Stimulated activated CD8-positive, alpha-beta memory T cell treated with anti-CD3 and anti-CD28 coated beads, Interleukin-7, amount 100 ng/mL, for 1 hour (primary cell): ENCODE measurements at places on chromosomes 5 and 9.

GRCh38 chr5:139631520-139632165 is 16.5 kb upstream of the CXXC5 start:
- DNase-seq, result no peak

- no peak for DNase-seq
These were observed 23.3 kb downstream of the SPRY4 start for GRCh38 chr5:142301540-142301939.

GRCh38 chr5:89712134-89712700 is 697.3 kb downstream of the CETN3 start:
- no peak for DNase-seq

DNA sequence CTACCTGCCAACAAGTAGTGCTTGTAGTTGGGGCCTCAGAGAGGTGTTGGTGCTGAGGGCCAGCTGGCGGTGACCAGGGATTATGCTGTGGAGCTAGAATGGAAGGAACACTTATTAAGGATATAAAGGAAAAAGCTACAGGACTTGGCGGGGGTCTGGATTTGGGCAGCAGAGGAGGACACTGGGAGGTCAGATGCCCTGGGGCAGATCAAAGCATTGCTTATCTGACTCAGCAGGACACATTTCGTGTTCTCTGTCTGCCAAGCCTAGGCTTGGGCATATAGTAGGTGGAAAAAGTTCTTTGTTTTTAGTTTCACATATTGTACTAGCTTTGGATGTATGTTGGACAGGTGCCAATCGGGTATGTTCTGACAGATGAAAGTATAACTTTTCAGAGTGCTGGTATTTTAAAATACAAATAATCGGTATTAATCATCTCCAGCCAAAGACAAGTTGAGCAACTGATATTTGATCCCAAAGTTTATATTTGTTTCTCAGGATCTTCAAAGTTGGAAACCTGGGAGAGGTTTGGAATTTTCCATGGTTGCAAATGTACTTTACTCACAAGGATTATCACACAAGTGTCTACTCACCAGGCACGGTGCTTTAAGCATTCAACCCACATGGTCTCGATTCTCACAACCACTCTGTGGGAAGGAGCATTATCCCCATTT is 69.4 kb downstream of the IQGAP2 start:
- DNase-seq, result no peak

GRCh38 chr9:137589441-137590122 is 730 bp downstream of the ZMYND19 start:
- DNase-seq, result no peak

DNA sequence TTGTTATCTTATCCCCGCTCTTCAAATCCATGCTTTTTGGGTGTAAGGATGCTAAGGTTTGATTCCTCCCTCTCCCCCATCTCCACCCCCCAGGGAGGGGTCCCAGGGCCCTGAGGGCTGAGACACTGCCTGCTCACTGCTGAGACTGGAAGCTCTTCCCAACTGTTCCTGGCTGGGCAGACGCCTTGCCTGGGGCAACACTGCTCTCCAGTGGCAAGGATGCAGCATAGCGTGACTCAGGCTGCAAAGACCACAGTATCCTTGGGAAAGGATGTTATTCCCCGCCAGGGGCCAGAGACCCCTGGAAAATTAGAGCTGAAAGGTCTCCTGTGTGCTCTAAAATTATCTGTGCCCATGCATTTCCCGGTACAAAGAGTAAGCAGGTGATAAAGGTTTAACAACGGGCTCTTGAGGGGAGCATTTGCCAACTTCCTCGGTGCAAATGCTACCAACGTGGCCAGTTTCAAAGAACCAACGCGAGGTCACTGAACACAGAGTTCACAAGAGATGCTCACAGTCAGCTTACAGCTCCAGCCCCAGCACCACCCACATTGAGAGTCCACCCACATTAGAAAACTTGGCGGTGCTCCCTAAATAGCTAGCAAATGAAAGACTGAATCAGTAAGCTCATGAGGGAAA is 271.9 kb downstream of the NSG2 start:
- DNase-seq, result no peak

GRCh38 chr5:55691265-55692105 is 20.6 kb downstream of the SLC38A9 start:
- no peak for DNase-seq

DNA sequence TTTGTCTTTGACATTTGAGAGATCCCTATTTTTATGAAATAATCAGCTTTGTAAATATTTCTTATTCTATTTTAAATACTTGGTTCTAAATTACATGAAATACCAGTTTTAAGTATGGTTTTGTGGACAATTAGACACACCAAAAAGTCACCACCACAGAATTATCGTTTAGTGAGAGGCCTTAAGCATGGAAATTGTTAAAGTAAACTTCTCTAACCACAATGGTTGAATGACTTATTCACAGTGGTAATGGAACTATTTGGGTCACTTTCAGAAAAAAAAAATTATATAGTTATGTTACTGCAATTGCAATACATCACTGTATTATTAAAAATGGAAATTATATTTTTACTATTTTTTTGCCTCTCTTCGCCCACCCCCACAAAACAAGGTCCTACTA is 1252.5 kb downstream of the EFNA5 start:
- no peak for DNase-seq
